ENCODE measurements at places on chromosomes 6 and 20. TPM values are rescaled to one million over a fixed set of nuclear protein-coding genes. Genes with fewer than 3 reads are reported as not detected.

FOXQ1 gene
- total RNA-seq = 0.39 TPM

GMPR gene
- 3.4 TPM for total RNA-seq

FAM209B gene
- total RNA-seq = not detected

COL21A1 gene
- total RNA-seq = 1.0 TPM

SLC17A2 gene
- total RNA-seq = not detected

SRSF12 gene
- total RNA-seq = 1.0 TPM

CEP250 gene
- total RNA-seq = 20.8 TPM
